Renal pelvis (tissue), 12 donors: ENCODE measurements at places on chromosomes 13 and 19. TPM values are rescaled to one million over a fixed set of nuclear protein-coding genes. Genes with fewer than 3 reads are reported as not detected.

DNA sequence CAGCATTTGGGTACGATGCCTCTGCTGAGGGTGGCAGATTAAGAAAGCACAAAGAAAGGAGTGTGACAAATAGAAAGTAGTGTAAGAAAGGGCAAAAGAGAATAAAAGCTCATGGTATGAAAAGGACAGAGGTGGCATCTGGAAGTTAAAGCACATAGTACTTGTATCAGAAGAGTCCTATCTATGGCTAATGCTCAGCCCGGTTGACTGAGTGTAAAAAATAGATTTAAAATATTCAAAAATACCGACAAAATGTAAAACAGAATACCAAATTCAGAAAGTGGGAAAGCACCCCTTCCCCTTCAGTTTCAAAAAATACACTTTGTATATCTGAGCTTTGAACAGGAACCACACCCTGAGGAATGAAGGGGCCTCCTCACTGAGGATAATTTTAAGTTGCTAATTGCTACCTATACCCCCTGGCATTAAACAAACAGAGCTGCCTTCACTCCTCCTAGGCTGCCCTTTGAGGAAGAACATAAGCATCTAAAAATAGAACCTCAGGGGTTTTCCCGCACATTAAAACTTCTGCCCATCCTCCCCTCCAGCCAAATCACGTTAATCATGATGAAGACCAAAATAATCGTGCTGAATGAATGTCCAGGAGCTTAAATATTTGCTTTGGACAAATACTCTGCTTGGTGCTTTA, 43.3 kb downstream of the DLEU7 start:
- no peak for DNase-seq

- no peak for DNase-seq
Measured at GRCh38 chr13:101383595-101383994, 32.7 kb downstream of the NALCN start.

DNA sequence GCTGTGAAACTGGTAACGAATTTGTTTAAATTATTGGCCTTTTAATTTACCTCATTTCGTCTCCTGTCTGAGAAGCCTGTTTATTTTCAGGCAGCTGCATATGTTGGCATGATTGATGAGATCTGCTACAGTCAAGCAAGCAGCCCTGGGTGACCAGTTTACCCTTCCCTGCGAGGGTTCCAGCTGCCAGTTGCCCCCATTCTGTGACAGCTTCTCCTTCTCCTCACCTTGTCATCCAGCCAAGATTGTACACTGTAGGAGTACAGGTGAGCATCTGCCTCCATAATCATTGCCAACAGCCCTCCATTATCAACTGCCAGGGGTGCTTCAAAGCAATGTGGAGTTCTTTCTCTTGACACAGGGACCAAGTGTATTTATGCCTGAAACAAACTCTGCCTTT, 1979.9 kb upstream of the PRR20A start:
- DNase-seq, result no peak

- no peak for DNase-seq
Measured at GRCh38 chr19:12969292-12969988, at the start of gene DAND5. DAND5 (plus strand) TSS chr19:12969576; CDS start chr19:12969661, 85 bp downstream.

- no peak for DNase-seq
Measured at GRCh38 chr13:109693213-109693612, 93.2 kb downstream of the IRS2 start.

- DNase-seq, result no peak
Measured at GRCh38 chr19:39277598-39277997, 9.4 kb downstream of the IFNL2 start.

SYT5 gene
- polyA plus RNA-seq, result 0.47 TPM

GARRE1 gene
- polyA plus RNA-seq, result 35.9 TPM

CEACAM7 gene
- not detected for polyA plus RNA-seq
